ENCODE measurements at places on chromosomes 16 and 17.

DNA sequence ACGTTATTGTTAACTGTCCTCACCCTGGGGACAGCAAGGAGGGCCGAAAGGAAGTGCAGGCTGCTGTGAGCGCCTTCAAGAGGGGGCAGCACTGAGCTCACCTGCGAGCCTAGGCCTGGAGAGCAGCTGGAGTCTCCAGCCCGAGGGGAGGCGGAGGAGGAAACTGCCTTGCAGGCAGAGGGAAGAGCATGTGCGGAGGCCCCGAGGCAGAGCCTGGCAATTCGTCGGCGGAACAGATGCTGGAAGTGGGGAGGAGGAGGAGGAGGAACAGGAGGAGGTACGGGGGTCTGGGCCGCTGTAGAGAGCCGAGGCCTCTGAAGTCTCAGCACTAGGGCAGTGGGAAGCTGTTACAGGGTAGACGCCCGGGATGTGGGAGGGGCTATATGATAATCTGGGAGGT, 49.6 kb upstream of the PLCG2 start:
- DNase-seq = no peak

GRCh38 chr16:8458481-8459046, 131.7 kb downstream of the TMEM114 start:
- no peak for DNase-seq

- no peak for DNase-seq
Measured at GRCh38 chr16:47229053-47230050, 85.6 kb upstream of the NETO2 start.

GRCh38 chr16:75306099-75306762, 54.8 kb upstream of the BCAR1 start:
- DNase-seq = no peak

DNA sequence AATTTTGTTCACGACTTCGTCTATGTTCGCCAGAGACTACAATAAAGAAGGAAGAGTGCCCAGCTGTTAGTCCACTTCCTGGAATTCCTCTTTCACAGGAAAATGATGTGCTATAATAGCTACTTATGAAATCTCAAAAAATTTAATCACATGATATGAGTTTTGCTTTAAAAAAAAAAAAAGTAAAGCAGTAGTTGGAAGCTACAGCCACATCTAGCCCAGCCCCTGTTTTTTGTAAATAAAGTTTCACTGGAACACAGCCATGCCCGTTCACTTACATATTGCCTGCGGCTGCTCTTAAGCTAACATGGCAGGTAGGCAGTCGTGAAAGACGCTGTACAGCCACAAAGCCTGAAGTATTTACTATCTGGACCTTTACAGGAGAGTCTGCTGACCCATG, 15.3 kb downstream of the VPS53 start:
- no peak for DNase-seq

GRCh38 chr16:84084570-84085270, 32.0 kb downstream of the MBTPS1 start:
- DNase-seq = no peak

- DNase-seq = peak; percentile 79
Measured at GRCh38 chr16:2009791-2010510, at the start of gene ZNF598. Gene ZNF598, minus strand, starts transcription at chr16:2009821.

DNA sequence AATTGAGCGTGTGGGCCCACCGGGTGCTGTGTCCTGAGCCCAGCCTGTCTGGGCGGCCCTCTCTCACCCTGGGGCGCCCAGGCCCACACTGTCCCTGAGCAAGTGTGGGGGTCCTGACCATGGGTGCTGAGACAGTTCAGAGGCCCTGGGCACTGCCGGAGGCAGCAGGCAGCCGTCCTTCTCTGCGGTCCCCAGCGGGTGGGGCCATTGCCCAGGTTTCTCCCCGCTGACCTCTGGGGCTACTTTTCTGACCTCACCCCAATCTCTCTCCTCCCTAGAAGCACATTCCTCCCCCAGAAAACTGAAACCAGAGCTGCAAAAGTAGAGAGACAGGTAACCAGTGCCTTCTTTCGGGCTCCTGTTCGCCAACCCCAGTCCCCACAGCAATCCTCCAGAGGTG, 36.0 kb upstream of the PVALEF start:
- no peak for DNase-seq

- DNase-seq = no peak
Measured at GRCh38 chr16:46753015-46753414, 4.9 kb upstream of the MYLK3 start.

DNA sequence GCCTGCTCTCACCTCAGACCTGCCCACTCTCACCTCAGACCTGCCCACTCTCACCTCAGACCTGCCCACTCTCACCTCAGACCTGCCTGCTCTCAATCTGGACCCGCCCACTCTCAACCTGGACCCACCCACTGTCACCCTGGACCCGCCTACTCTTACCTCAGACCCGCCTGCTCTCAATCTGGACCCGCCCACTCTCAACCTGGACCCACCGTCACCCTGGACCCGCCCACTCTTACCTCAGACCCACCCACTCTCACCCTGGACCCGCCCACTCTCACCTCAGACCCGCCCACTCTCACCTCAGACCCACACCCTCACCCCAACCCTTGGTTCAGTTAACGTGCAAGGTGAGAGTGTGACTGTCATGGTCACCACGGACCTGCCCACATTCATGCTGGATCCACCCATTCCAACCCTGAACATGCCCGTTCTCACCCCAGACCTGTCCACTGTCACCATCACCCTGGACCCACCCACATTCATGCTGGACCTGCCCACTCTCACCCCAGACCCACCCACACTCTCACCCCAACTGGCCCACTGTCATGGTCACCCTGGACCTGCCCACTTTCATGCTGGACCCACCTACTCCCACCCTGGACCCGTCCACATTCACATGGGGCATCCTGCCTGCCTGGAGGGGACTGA, 31.2 kb upstream of the ENPP7 start:
- DNase-seq = no peak

- no peak for DNase-seq
Measured at GRCh38 chr17:81400996-81401722, 5.9 kb downstream of the BAHCC1 start.

DNA sequence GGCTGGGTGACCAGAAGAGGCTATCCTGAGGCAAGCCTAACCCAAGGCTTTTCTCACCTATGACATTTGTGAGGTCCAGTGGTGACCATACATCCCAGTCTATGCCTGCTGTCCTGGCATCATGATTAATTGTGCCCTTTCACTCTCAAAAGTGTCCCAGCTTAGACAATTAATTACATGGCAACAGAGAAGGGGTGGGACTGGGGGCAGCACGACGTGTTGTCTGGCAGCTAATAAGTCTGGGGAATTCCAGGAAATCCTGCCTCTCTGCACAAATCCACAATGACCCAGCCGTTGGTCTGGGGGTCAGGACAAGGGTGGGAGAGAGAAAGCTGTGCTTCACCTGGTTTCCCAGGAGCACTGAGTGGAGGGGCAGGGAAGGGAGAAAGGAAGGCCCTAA, 14.0 kb upstream of the MTMR4 start:
- DNase-seq = no peak

DNA sequence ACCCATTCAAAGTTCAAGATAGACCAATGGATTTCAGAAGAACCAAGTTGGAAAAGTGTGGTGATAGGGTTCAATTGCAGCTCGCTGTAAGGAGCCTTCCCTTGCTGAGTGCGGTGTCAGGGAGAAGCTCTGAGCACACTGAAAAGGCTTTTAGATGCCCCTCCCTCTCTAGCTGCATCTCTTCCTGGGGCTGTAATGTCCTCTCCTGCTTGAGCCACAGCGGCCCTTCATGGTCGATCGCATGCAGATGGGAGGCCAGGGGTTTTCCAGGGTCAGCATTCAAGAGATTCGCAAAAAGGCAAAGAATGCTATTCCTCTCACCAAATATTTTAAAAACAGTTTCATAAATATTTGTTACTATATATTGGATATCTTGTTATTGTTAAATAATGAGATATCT, 23.7 kb downstream of the ZC3H18 start:
- DNase-seq = no peak

DNA sequence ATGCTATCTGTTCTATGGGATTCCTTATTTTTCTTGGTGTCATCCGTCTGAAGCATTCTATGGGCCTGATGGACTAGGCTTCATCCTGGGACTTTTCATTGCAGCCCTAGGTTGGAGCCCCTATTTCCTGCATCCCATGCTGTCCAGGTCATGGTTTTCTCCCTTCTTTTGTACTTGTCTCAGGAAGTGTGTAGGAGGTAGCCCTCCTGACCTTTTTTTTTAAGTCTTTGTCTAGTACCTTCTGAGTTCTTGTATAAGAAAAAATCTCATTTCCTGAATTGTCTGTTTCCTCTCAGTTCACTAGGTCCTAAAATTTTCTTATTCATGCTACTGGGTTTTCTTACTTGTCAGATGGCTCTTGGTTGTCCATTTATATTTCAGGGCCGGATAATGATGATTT, 6.0 kb downstream of the NDEL1 start:
- no peak for DNase-seq

- no peak for DNase-seq
Measured at GRCh38 chr17:48564188-48565021, 13.7 kb downstream of the HOXB4 start.

GRCh38 chr17:44912763-44913544, 2.3 kb downstream of the GFAP start:
- DNase-seq = no peak

DNA sequence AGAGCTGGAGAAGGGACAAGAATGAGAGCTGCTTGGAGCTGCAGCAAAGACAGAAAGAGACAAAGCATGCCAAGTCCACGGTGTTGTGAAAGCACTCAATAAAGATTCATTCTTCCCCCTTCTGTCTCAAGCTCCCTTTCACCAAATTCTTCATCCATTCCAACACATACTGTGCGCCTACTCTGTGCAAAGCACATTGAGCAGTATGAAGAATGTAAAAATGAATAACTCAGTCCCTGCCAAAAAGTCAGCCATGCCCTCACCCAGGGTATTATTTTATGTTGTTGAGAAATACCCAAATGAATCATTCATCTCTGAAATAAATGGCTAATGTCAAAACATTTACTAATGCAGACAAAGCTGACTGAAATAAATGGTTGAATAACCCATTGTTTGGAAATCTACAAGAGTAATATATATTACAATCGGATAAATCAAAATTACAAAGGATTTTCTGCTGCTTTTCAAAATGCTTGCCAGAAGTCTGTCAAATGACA, 282.9 kb upstream of the IRX5 start:
- no peak for DNase-seq

DNA sequence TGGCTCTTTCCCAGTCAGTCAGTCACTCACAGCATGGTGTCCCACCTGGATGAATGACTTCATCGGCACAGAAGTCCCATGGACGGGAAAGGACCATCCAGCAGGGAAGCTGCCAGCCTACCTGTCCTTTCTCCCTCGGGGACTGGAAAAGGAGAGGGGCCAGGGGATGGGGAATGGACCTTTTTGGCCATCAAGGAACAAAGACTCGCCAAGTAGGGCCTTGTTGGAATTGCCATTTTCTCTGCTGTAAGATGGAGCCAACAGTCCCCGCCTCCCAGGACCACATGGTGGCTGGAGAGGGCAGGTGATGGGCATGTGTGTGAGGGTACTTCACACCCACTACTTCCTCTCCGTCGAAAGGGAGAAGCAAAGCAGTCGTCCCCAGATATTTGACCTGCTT, 67.8 kb upstream of the LHX1 start:
- no peak for DNase-seq

GRCh38 chr17:51770027-51770759, 388.3 kb downstream of the CA10 start:
- DNase-seq = no peak

DNA sequence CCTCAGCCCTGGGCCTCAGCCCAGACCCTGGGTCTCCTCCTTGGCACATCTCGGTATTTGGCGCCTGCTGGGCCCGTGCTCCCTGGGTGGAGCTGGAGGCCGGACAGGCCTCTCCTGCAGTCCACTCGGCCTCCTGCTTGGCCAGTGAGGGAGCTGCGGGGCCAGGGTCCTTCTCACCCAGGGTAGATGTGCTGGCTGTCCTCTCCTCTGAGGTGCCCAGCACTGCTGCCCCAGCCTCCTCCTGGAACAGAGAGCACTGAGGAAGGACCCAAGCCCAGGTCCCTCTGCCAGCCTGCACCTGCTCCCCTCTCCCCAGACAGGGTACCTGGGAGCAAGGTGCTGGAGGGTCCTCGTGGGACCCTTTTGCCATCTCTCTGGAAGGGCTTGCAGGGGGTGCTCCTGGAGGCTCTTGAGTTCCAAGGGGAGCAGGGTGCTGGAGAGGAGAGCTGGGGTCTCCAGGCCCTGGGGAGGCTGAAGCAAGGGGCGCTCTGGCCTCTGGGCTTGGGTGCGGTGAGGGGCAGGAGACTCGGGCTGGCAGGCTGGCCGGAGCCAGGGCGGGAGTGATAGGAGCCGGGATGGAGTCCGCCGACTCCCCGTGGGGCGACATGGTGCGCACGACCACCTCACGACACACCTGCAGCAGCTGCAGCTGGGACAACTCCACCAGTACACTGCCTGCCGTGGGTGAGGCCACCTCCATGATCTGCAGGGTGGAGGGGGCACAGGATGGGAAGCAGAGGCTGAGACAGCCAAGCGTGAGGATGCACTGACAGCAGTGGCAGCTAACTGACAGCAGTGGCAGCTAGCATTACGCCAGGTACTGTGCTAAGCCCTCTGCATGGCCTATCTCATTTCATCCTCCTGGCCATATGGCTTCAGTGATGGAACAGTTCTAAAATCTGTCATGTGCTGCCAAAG, 17.8 kb downstream of the TSPOAP1 start:
- DNase-seq = no peak

GRCh38 chr16:47848421-47849109, 307.2 kb downstream of the ABCC12 start:
- DNase-seq = no peak

- no peak for DNase-seq
Measured at GRCh38 chr17:77530591-77530990, 389.8 kb downstream of the SEC14L1 start.

GRCh38 chr17:7102421-7102820, 12.2 kb downstream of the ASGR2 start:
- DNase-seq = no peak

GRCh38 chr16:15585956-15586355, 57.0 kb downstream of the MARF1 start:
- DNase-seq = no peak

DNA sequence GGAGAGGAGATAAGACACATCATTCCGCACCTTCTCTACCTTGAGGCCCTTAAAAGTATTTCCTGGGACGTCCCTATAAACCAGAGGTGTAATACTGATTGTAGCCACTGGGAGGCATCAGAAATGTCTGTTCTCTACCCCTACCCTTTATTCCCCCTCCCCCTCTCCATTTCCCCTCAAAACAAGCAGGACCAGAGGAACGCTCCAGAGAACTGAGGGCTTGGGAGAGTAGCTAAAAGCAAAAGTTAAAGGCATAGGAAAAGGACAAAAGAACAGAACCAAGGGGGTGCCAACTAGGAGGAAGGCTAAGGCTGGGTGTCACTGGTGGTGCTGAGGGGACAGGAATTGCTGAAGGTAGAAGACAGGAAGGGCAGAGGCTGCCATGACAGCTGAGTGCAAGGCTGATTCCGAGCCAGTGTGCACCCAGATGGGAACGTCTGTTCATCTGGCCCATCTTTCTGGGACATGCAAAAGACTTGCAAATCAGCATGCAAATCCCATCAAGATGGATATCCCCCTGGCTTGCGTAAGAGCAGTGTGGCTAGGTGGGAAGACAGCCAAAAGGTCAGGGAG, 6.7 kb downstream of the CAMTA2 start:
- peak; percentile 8 for DNase-seq

Data from MV-4-11 (cell line).